Stimulated activated CD4-positive, alpha-beta T cell treated with anti-CD3 and anti-CD28 coated beads, TNF-alpha, amount 100 ng/mL, for 4 hours (primary cell): ENCODE measurements at places on chromosomes 16 and 17.

- DNase-seq, result no peak
These were observed 25.7 kb downstream of the MAP3K3 start for GRCh38 chr17:63647936-63648335.

GRCh38 chr16:77833921-77834634 is 45.7 kb downstream of the VAT1L start:
- no peak for DNase-seq

- no peak for DNase-seq
These were observed 174.3 kb downstream of the MAP2K6 start for GRCh38 chr17:69588827-69589239.

- no peak for DNase-seq
These were observed 47.4 kb upstream of the ZFHX3 start for GRCh38 chr16:73095142-73095820.

DNA sequence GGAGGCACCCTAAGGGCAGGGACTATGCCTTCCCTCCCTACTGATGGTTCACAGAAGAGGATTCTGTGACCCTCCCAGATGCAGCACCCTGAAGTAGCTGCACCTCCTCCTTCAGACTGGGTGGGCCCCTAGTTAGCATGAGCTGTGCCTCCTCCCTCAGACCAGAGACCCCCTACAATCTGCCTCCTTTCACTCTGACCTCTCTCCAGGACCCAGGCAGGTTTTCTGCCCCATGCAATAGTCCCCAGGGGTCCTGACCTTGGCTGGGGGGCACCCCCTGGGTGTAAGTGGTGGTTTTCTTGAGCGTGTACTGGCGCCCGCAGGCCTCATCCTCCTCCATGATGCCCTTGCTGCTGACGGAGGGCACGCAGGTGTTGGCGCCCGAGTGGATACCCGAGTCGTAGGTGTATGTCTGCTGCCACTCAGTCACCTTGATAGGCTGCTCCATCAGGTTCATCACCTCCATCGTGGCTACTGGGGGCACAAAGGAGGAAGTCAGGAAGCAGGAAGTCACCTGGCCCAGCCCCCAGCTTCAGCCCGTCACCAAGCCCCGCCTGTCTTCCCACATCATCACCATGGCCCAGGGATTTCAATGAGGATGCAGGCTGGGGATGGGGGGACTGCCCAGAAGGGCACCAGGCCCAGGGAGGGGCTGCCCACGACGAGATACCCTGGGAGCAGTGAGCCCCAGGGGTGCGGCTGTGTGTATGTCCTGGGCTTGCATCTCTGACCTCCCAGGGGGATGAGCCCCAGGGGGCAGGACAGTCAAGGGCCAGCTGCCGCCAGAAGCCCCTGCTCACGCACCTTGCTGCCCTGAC is 14.9 kb downstream of the JUP start:
- DNase-seq, result no peak

GRCh38 chr17:35577830-35578196 is 558 bp downstream of the PEX12 start:
- no peak for DNase-seq

- no peak for DNase-seq
These were observed 31.9 kb downstream of the CACNG1 start for GRCh38 chr17:67076290-67076689.

GRCh38 chr17:1455291-1455796 is 688 bp downstream of the CRK start:
- DNase-seq, result no peak

GRCh38 chr16:27273670-27274423 is 5.3 kb upstream of the NSMCE1 start:
- DNase-seq, result no peak

GRCh38 chr17:67377488-67378453 is 690 bp downstream of the PITPNC1 start:
- DNase-seq, result peak; percentile 27

GRCh38 chr16:65044873-65045272 is 77.0 kb downstream of the CDH11 start:
- DNase-seq, result no peak

GRCh38 chr16:26856791-26857190 is 209.9 kb upstream of the C16orf82 start:
- DNase-seq, result no peak

DNA sequence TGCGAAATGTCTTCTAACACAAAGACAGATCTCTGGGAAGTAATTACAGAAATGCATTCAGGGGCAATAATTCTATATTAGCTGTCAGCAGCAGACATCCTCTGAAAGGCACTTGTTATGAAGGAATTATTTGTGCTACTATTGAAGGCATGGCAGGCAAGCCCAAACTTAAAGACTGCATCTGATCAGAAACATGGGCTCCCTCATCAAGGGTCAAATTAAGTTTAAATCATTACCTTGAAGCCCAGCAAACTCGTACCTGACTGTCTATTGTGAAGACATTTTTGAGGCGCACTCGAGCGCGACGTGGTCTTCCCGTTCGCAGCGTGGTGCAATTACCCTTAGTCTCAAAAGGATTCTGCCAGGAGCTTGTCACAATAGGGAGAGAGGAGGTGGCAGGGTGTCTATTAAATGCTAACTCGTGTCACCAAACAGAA is 110.6 kb downstream of the ZNF423 start:
- no peak for DNase-seq

DNA sequence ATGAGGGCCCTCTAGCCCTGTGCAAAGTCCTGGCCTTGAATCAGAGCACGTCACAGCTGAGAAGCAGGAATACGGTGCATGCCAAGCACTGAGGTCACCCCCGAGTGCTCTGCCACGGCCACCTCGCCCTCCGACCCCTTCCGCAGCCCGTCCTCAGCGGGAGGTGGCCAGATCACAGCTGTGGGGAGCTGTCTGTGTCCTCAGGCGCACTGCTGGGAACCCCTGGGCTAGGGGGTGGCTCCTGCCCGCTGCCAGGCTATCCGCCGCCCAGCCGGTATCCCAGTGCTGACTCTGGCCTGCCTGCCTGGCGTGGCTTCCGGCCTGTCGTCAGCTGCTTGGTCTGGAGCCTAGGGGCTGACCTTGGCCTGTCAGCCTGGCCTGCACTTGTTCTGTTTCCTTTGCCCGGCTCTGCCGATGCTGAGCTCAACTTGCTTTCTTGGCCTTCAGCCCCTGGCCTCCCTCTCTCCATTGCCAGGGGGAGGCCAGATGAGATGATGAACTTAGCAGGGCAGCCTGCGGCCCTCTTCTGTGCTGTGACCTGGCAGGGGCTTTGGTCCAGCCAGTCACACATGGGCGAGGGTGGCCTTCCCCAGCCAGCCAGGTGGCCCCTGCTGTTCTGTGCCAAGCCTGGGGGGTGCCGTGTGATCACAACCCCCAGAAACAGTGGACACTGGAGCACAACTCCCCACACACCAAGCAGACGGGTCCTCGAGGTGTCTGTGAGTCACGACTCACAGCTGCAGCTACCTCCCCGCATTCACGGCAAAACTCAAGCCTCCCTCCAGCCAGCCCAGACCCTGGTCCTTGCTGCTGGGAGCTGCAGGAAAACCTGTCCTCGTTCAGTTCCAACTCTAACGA is 77.3 kb downstream of the ZDHHC7 start:
- DNase-seq, result no peak

DNA sequence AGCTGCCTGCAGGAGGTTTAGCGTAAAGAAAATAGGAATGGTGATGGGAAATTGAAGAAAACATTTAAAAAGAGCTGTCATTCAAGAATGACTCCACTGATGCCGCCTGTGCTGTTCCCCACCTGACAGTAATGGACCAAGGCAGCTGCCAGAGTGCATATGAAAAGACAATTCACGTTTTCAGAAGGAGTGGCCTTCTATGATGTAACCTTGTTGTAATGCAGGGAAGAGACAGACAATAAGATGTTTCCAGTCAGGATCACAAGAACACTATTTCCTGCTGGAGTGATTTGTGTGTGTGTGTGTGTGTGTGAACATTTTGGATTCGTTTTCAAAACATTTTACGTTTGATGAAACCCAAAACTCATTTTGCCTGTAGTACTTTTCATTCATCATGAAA is 203.7 kb downstream of the LGALS9B start:
- DNase-seq, result no peak

DNA sequence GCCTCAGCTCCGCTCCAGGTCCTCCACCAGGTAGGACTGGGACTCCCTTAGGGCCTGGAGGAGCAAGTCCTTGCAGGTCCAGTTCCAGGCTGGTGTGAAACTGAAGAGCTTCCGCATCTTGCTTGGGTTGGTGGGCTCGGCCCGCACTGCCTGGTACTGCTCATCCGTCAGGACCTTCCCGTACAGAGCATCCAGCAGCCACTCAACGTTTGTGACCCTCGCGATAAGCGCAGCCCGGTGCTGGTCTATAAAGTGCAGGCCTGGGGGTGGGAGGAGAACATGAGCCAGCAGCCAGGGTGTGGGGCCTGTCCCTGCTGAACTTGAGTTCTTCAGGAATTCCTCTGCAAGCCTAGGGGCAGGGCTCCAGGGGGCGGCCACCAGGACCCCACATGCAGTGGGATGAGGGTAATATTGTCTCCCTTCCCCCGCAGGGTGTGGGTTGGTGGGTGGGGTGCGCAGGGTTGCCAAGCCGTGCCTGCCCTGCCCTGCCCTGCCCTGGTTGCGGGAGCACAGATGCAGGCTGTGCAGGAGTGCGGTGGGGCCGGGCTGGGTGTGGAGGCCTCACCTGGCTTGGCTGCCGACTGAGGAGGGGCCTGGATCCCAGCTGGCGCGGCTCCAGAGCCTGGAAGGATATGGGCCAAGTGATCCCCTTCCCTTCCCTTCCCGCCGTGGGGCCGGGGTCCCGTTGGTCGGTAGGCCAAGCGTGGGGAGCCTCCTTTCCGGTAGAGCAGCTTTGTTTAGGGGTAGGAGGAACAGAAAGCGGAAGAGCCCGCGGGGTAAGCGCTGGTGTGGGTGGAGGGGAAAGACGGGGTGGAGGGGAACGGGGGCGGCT is 762 bp downstream of the PYCARD start:
- no peak for DNase-seq

- no peak for DNase-seq
These were observed 1.0 kb upstream of the KCNJ2 start for GRCh38 chr17:70168044-70168976.

GRCh38 chr17:45907750-45908395 is 13.5 kb downstream of the MAPT start:
- DNase-seq, result no peak

GRCh38 chr17:10171122-10171571 is 27.3 kb downstream of the GAS7 start:
- DNase-seq, result no peak

GRCh38 chr17:74970395-74970794 is 2.2 kb downstream of the HID1 start:
- DNase-seq, result no peak

DNA sequence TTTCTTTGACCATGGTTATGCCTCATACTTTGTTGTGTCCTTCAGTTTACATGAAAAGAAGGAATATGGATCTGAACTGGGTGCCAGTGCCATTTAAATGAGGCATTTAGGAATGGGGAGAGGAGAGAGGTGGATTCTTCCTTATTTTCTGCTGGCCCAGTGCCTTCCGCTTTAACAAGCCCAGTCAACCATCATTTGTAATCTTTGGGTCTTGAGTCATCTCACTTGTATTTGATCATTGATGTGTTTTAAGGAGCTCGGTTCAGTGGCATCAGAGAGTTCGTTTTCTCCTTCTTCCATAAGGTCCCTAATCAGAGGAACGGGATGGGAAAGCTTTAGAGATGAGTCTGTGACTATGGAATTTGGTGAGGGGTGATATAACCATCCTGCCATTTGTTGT is 334.9 kb downstream of the WWOX start:
- no peak for DNase-seq

GRCh38 chr17:63558441-63558840 is 8.2 kb downstream of the DCAF7 start:
- DNase-seq, result no peak

DNA sequence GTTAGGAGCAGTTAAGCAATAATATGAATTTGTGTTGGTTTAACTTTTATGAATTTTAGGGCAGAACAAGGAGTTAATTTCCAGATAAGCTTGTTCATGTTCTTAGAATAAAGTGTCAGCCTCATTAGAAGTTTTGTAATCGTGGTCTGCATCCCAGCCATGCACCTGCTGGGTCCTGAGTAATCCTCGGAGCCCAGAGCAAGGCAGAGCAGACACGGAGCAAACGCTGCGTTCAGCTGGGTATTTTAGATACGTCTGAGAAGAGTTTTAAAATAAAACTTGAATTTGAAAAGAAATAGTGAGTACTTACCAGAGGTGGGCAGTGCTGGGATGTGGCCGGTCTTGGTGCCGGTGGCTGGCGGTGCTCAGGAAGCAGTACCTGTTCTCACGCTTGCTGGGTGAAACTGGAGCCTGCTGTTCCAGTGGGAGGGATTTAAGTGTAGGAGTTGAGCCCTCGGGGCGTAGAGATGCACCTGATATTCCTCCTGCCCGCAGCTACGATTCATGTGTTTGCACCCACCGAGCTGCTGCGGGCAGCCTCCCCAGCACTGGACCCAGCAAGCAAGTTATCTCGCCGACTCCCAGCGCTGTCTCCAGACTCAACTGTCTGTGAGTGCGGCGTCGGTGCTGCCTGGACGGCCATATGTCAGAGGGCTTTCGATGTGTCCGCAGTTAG is at the start of gene ZNF750:
TSS of gene ZNF750 (minus strand) at position 406 of the 676 bp plus-strand sequence. CDS start 7,568 bp downstream, outside the sequence.
- DNase-seq, result no peak

GRCh38 chr17:34414339-34414738 is 51.3 kb upstream of the CCL1 start:
- DNase-seq, result no peak

GRCh38 chr17:3809135-3809534 is 8.1 kb upstream of the ITGAE start:
- DNase-seq, result no peak

DNA sequence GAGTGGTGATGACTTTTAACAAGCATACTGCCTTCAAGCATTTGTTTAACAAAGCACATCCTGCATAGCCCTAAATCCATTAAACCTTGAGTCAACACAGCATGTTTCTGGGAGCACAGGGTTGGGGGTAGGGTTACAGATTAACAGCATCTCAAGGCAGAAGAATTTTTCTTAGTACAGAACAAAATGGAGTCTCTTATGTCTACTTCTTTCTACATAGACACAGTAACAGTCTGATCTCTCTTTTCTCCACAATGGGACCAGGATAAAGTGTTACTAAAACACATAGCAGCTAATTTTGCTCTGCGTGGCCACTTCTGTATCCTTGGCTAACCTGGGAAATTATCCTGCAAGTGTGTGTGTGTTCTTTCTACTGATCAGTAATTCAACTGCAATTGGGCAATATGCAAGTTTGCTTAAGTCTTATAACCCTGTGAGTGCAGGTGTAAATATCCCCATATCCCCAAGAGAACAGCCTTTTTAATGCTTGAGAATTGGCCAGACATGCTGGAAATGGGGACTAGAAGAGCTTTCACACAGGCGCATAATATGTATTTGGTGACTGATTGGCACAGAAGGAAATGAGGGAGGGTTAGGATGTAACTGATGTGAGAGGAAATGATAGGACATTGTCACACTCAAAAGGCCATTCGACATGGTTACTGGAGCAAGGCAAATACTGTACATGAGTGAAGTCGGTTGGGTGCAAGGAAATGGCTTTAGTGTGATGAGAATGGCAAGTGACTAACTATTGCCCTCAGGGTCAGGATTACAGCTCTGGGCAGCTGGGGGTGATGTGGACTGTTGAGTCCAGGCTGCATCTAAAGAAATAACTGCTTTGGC is 10.8 kb upstream of the ANKS4B start:
- no peak for DNase-seq
